ENCODE measurements at places on chromosomes 7 and 10.

DNA sequence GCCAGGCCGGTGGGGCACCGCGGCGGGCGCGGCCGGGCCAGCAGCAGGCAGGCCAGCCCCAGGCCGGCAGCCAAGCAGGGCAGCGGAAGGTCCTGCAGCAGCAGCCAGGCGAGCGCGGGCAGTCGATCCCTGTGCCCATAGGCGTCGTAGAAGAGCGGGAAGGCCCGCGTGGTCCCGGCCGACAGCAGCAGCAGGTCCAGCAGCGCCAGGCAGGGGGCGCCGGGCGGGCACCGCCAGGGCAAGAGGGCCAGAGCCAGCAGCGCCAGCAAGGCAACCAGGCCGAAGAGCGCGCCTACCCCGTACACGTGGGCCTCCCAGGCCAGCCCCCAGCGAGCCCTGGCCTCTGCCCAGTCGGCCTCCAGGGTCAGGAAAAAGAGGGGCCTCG lies 8.4 kb upstream of the RBM28 start:
- no peak for DNase-seq

- peak; percentile 86 for DNase-seq
Observed at GRCh38 chr7:79452032-79452494, 1.4 kb downstream of the MAGI2 start.

DNA sequence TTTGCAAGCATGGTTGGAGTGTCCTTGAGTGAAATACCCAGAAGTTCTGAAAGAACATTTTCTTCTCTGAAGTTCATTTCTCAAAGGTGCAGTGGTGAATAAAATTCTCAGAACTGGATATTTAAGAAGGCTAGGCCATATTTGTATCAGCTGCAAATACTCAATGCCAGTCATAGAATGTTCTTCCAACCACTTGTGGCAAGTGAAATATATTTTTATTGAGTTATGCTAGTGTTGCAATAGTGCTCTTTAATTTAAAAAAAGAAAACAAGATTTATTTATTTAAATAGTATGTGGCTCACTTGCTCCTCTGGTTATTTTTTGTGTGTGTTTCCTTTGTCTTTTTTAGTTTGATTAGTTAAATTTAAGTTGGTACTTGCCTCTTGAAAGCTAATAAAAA lies 64.5 kb downstream of the PALS2 start:
- DNase-seq = no peak

- no peak for DNase-seq
Observed at GRCh38 chr10:60914690-60915141, 29.3 kb downstream of the RHOBTB1 start.

GRCh38 chr7:156577645-156578577 lies 62.7 kb upstream of the RNF32 start:
- no peak for DNase-seq

DNA sequence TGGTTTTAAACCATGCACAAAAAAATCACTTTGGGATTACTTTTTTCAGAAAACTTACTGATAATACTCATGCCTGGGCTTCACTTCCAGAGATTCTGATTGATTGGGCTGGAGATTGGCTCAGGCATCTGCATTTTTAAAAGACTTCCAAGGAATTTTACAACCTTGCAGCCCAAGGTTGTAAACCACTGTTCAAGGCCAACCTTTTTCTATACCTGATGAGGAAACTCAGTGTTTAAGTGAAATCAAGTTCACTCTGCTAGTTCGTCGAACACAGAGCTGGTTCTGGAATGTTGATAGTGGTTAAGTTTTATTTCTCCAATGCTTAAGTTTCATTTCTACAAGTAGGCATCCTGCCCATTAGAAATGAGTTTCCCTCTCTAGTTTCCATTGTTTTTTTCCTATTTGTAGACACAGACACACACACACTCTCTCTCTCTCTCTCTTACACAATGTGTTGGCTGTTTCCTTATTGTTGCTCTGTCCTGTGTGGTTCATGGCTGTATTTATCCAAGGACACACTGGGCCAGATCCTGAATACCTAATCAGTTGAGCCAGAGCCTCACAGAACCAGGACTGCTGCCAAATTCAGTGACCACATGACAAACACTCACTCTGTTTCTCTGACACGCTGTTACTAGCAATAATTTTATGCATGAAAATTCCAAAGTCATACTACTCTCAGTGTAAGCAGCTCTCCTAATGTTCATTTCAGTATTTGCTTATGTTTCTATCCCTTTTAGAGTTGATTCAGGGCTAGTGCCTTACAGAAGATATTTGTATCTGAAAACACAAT lies 3.7 kb upstream of the IFIT1B start:
- DNase-seq = no peak

DNA sequence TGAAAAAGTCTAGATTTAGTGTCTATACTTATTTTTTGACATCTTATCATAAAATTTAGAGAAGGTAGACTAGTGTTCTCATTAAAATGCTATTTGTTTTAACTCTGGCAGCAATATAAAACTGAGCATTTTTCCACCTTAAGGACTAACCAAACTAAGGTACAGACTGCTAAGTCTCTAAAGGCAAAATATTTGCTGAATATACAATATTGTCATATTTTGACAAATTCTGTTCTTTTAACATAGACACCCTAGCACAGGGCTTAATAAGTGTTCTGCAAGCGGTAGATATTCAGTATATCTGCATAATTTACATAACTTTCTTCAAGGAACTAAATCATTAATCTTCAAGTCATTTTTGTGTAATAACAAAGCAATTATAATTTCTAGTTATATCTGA lies 8.6 kb downstream of the RTKN2 start:
- no peak for DNase-seq

DNA sequence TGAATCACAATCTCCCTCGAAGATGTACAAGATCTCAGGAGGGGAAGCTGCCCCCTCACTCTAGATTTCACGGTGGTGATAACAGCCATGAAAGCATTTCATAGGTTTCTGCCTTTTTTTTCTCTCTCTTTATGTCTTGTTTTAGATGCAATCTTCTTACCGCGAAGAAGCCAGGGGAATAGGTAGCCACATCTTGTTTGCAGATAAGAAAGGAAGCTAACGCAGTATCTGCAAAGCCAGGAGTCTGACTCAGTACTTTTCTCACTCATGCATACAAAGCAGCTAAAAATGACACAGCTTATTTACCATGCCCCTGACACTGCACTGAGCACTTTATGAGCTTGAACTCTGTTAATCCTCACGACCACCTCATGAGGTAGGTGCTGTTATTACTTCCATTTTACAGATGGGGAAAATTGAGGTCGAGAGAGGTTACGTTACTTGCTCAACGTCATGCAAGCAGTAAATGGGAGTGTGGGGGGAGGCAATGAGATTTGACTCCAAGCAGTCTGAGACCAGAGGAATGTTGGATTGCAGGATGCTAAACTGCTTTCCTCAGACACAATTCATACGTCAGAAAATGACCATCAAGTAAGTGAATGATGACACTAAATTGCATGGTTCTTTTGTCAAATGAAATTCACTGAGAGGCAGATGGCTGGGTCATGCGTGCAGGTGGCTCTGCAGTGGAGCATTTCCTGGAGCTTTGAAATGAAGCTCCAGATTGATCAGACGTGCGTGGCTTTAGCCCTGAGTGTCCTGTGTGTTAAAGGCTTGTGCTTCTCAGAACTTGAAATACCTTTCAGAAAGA lies 3.3 kb downstream of the MAP3K8 start:
- DNase-seq = no peak

DNA sequence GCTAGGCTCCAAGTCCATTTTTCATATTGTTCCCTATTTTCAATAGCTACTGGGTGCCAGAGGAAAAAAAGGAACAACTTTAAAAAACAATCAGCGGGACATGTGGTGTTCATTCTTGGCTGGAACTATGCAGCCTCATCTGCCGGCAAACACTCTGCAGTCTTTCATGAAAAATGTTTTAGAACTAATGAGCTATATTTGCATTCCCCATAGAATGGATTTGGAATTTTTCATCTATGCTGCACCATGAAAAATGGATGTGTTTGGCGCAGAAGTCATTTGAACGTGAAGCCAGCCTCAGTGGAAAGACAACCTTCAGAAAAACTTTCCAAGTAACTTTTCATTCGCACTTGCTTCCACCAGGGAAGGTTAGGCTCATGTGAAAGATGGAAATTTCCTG lies 270.5 kb downstream of the SKAP2 start:
- no peak for DNase-seq

GRCh38 chr10:117132751-117133231 lies 5.3 kb downstream of the VAX1 start:
- DNase-seq = no peak

DNA sequence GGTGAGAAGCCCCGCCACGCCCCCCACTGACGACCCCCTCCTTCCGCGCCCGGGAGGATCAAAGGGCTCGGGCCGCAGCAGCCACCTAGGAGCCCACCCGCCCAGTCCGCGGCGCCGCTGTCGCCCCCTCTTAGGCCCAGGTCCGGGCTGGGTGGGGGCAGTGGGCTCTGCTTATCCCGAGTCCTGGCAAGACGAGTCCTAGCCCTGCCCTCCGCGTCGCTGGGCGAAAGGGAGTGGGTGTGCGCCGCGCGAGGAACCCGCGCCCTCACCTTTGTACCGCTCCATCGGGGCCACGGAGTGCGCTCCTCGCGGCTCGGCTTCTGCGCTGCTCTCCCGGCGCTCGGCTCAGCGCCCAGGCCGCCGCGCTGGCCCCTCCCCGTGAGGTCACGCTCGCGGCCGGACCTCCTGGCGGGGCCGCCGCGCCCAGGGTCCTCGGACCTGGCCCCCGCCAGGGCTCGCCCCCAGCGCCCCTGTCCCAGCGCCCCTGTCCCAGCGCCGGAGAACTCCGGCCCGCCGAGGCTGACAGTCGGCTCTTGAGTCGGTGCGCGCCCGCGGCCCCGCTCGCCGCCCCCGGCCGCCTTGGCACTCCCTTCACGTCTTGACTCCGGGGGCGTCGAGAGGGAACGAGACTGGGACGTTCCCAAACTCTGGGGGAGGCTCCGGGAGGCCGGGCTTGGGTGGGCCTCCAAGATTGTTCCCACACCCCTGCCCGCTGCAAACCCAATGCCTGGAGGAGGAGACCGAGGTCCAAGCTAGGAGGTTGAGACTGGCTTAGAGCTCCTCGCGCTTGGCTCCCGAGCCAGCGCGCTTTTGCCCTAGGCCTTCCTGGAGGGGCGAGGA lies at the start of gene AFAP1L2:
AFAP1L2 (minus strand) TSS at position 332 of the 840 bp plus-strand sequence; CDS start at position 285, 47 bp downstream.
- no peak for DNase-seq

DNA sequence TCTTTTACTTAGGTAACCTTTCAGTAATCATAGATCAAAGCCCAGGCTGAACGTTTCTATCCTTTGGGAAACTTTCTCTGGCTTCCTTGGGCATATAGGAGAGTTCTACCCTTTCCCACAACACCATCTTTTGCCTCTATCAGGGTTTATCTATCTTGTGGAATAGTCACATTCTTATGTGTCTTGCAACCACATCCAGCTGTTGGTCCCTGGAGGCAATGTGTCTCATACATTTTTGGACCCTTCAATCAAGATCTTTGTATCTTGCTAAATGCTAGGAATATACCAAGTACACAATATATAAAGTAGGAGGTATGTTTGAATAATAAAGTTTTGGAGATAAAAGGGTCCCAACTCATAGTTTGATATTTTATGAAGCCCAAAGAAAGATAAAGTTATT lies 121.7 kb downstream of the RNLS start:
- no peak for DNase-seq

DNA sequence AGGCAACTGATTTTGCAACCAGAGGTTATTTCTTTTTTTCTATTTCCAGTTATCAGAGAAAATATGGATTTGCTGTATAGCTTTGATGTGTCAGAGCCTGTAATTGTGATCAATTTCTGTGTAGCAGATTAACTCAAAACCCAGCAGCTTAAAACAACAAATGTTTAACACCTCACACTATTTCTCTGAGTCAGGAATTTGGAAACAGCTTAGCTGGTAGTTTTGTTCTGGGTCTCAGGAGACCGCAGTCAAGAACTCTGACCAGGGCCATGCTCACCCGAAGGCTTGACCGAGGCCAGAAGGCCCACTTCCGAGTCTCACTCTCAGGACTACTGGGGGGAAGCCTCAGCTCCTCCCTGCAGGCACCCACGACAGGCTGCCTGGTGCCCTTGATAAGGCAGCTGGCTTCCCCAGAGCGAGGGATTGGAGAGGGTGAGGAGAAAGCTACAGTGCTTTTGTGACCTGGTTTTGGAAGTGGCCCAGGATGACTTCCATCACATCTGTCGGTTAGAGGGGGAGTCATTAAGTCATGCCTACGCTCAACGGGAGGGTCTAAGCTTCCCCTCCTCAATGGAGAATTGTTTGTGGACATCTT lies 105.7 kb upstream of the SHH start:
- no peak for DNase-seq

DNA sequence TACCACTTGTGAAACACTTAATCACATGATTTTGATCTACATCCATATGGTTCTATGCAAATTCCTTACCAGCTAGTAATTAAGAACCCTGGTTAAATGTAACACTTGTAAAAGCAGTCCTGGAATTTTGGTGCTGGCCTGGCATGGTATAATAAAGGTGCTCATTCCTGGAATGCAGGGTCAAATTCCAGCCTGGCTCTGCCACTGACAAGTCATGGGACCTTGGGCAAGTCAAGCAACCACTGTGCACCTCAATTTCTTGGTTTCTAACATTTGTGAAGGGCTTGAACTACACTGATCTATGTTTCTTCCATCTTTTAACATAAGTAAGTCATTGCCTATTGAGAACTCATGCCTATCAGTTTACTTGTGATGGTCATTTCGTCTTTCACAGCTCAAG lies 91.9 kb upstream of the PIK3CG start:
- DNase-seq = no peak

DNA sequence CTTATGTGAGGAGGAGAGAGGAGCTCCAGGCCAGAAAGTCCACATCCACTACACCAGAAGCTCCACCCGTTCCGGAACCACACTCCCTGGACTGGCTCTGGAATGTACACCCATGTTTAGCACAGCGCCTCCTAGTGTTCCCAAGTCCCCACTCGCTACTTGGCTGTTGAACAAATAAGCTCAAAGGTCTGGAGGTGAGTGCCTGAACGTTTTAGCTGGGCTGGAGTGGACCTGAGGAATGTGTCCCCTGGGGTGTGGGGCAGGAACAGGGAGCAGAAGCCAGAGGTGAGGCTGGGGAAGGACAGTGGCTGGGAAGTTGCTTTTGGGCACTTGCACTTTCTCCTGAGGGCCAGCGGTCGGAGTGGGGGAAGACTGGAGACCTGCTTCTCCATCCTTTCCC lies 164.1 kb upstream of the CDCA7L start:
- DNase-seq = no peak

DNA sequence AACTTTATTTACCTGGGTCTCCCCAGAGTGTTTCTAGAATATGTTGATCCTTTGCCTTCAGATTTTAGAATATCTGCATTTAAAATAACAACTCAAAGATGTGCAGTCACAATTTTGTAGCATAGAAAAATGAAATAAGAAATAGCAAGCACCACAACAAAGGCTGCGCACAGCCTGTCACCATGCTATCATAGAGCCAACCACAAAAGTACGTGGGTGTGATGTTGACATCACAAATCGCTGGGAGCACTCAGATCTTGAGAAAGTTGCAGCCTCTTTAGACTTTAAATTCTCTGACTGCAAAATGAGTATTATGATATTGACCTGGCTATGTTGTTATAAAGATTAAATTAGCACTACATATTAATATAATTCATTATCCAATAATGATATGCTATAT lies 177.9 kb downstream of the TNS3 start:
- DNase-seq = no peak

GRCh38 chr7:151416112-151416940 lies 6.5 kb upstream of the WDR86 start:
- DNase-seq = no peak

Data from SK-N-DZ (cell line).